ENCODE measurements at places on chromosomes 12 and 14.

- no peak for DNase-seq
These were observed 190.8 kb downstream of the ATP23 start for GRCh38 chr12:58131986-58132755.

GRCh38 chr14:58659846-58660245, 22.1 kb downstream of the DACT1 start:
- no peak for DNase-seq

- DNase-seq, result no peak
These were observed 49.0 kb upstream of the TMEM263 start for GRCh38 chr12:106906715-106907114.

GRCh38 chr12:47082283-47082682, 2.5 kb upstream of the AMIGO2 start:
- no peak for DNase-seq

GRCh38 chr12:1879633-1880032, 38.8 kb downstream of the CACNA2D4 start:
- no peak for DNase-seq

- DNase-seq, result no peak
These were observed 133.8 kb upstream of the TBX3 start for GRCh38 chr12:114817571-114818425.

DNA sequence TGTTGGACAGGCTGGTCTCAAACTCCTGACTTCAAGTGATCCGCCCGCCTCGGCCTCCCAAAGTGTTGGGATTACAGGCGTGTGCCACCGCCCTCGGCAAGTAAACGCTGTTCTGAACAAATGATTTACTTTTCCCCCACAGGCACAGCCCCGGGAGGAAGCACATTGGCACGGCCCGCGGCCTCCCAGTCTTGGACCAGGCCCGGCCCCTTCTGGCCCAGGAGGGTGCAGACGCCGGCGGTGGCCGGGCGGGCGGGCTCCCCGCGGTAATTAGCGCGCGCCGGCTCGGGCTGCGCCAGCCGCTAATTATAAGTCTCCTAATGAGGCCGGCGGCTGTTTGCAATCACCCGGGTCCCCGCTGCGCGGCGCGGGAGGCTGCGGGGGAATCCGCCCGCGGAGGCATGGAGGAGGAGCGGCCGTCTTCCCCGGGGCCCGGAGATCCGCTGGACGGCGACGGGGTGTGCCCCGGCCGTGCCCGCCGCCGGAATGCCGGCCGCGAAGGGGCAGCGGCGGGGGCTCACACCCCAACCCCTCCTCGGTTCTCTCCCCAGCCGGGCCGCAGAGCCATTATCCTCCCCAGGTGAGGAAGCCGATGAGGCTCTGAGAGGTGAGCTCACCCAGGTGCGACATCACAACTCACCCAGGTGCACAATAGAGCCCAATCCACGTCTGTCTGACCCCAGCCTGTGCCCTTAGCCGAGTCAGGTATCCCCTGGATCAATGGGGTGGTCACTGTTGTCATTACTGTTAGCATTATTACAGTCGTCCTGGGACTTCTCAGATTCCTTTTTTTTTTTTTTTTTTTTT, 3.3 kb upstream of the POP5 start:
- DNase-seq, result peak; percentile 64

DNA sequence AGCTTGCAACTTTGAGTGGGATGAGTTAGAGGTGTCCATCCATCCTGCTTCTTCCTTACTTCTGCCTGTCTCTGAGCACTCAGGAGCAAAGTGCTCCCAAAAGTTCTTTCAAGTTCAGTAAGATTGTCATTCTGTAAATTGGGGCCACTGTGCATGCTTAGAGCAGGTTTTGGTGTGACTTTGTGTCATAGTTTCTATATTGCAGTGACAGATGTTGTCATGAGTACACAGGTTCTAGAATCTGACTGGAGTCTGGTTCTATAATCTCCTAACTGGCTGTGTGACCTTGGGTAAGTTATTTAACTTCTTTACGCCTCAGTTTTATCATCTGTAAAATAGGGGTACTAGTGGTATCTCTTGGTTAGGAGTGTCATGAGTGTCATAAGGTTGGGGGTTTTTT, 202.7 kb upstream of the BCL2L14 start:
- DNase-seq, result no peak

- DNase-seq, result no peak
These were observed 36.8 kb downstream of the IL31 start for GRCh38 chr12:122137229-122137628.

GRCh38 chr12:119341020-119341419, 6.5 kb downstream of the CCDC60 start:
- DNase-seq, result no peak

- DNase-seq, result no peak
These were observed 45.2 kb downstream of the MAP1LC3B2 start for GRCh38 chr12:116604178-116604895.

GRCh38 chr12:65868133-65868705, 43.9 kb downstream of the HMGA2 start:
- no peak for DNase-seq

DNA sequence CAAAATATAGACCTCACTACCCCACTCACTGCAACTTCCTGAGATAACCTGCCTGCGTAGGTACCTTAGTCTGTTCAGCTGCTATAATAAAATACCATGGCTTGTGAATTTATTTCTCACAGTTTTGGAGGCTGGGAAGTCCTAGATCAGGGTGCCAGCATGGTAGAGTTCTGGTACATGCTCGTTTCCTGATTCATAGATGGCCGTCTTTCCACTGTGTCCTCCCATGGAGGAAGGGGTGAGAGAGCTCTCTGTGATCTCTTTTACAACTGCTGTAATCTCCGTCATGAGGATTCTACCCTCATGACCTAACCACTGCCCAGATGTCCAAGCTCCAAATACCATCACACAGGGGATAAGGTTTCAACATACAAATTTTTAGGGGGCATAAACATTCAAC, 49.7 kb downstream of the KCNA1 start:
- no peak for DNase-seq

DNA sequence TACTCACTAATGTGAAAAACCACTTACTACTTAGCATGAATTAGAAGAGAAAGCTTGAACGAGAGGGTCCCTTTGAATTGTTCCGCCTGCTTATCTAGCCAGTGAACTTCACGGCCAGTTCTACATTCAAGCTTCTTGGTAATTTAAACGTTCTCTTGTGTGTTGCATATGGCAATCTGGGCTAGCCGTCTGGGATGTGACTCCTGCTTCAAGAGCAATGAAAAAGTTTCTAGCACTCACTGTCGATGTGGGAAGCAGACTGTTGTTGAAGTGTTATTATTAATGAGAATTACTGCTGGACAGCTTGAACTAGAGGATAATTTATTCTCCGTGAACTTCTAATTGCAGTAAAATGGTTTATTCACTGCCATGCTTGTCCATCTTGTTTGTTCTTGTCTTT, 93.9 kb downstream of the SLC15A5 start:
- DNase-seq, result no peak

- DNase-seq, result no peak
These were observed 52.9 kb downstream of the MYF5 start for GRCh38 chr12:80769553-80770140.

DNA sequence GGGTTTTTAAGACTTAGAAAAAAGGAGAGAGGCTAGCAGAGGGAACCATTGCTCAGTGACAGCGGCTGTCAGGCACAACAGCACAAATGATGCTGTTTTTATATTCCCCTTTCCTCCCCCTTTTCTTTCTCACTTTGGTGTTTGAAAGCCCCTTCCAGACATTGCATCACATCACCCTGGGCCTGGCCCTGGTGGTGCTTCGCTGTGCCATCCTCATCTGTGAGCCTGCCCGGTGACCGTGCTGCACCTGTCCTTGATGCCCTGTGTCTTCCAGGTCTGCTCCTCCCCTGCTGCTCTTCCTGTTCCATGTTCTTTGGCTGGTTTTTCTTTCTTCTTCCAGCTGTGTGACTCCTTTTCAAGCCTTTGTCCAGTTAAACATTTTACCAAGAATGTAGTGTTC, 24.8 kb downstream of the KLC1 start:
- DNase-seq, result no peak

GRCh38 chr14:89239023-89239422, 178.0 kb downstream of the FOXN3 start:
- DNase-seq, result no peak

- no peak for DNase-seq
These were observed 2.5 kb downstream of the ARHGAP9 start for GRCh38 chr12:57476993-57477709.

- no peak for DNase-seq
These were observed 7.4 kb upstream of the PTGES3 start for GRCh38 chr12:56695327-56696101.

DNA sequence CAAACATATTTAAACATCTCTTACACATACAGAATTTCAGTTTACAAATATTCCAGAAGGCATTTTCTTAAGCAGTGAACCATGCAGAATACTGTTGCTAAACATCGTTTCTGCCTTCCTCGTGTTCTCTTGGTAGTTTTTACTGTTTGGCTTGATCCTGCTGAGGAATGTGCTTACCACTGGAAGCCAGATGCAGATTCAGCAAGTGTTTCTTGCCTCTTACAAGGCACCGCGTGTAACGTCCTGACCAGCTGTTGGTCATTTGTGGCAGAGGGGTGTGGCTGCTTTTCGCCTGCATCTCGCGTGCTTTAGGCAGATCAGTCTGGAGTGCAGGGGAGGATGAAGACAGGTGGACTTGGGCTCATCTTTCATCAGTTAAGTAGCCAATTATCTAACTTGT, 12.4 kb downstream of the EIF2B1 start:
- DNase-seq, result no peak

- no peak for DNase-seq
These were observed 168.1 kb upstream of the NOVA1 start for GRCh38 chr14:26765768-26766520.

- DNase-seq, result no peak
These were observed 10.6 kb downstream of the CHST11 start for GRCh38 chr12:104467346-104467837.
